H4 (cell line): ENCODE measurements at places on chromosomes 16 and 17. TPM values are rescaled to one million over a fixed set of nuclear protein-coding genes. Genes with fewer than 3 reads are reported as not detected.

GRCh38 chr16:70605283-70605657, 41.1 kb upstream of the IL34 start:
- no peak for DNase-seq

GSG1L gene
- total RNA-seq: 0.08 and 0.41 TPM in 2 replicates

DNA sequence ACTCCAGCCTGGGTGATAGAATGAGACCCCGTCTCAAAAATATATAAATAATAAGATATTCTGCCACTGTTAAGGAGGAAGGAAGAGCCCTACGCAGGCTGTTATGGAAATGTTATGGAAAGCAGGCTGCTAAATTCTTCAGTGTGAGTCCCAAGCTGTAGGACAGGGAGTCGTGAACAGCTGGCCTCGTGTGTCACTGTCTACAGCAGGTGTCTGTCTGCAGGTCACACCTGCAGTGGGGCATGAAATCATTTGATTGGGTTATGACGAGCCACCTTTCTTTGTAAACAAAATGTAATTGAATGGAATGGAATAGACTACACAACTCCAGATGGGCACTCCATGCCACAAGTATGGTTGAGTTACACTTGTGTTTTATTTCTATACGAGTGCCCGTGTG, 15.6 kb upstream of the LITAF start:
- no peak for DNase-seq

TNS4 gene
- not detected in 2 replicates for total RNA-seq

DNA sequence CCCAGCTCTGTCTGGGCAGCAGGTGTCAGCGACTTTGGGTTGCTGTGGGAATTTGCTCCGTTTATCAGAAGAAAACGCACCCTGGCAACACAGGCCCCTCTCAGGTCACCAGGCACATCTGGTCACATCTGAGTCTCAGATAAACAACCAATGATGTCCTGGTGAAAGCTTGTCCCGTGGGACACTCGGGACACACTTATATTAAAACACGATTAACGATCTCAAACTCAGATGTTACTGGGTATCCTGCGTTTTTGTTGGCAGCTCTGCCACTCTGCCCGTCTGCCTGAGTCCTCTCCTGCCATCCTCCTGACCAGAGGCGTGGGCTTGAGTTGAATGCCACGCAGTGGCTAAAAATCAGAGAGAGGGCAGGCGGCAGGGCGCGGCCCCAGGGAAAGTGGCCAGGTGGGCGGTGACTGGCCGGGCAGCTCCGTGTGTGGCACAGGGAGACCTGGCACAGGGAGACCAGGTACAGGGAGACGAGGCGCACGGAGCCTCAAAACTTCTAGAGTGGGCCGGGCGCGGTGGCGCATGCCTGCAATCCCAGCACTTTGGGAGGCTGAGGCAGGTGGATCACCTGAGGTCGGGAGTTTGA, 2.1 kb downstream of the SECTM1 start:
- no peak for DNase-seq

- DNase-seq: no peak
Observed at GRCh38 chr16:22687031-22687530, 126.9 kb upstream of the HS3ST2 start.

GRCh38 chr16:66551348-66551759, 1.0 kb upstream of the CKLF start:
- DNase-seq: peak; percentile 71

DNA sequence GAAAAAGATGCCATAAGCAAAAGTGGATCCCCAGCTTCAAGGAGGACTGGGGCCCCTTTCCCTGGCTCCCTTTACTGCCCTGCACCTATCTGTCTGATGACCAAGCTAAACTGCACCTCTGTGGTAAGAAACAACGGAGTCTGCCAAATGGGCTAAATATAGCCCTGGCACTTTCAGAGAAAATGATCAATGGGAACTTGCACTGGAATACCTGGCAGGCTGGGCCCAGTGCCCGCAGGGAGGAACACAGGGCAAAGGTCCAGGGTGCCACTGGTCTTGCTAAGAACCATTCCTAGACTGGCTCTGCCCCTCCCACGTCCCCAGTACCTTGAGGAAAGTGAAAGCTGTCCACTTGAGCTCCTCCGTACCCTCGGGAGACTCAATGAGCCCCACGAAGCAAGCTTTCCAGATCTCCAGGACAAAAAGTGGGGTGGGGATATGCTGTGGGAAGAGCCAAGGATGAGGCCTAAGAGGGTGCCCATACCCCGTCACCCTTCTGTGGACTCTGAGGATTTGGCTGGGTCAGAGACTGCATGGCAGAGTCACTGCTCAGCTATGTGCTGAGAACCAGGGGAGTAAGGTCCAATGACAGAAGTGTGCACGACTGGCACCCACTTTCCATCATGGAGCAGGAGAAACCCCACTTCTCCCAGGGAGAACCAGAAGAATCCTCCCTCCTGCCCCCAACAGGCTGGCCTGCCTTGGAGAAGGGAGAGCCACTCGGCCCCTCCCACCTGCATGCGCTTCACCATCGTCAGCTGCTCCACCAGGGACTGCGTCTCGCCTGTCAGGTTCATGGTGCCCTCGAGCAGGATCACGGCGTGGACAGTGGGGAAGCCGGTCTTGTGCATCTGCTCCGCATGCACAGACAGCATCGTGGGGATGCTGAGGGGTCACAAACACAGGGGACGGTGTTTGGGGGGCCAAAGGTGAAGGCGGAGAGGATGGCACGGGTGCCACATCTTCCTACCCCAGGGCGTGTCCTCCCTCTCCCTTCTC, 17.4 kb downstream of the CSF3 start:
- no peak for DNase-seq
